NCI-H1436 (cell line): ENCODE measurements at places on chromosomes 7 and 10.

DNA sequence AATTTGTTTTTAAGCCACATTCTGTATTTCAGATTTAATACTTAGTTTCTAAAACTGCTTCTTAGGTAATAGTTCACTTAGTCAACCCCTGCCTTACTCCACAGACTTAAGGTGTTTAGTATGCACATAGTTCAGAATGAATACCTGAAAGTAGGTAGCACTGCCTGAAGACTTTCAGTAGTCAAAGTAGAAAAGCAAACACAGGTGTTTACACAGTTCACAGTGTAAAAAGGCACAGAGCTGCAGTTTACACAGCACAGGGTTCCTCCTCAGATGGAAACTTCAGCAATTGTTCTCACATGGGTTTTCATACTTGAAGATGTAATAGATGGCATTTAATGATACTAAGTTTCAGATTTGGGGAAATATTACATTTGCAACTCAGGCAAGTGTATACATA, 3.1 kb upstream of the PKD1L1 start:
- no peak for DNase-seq

DNA sequence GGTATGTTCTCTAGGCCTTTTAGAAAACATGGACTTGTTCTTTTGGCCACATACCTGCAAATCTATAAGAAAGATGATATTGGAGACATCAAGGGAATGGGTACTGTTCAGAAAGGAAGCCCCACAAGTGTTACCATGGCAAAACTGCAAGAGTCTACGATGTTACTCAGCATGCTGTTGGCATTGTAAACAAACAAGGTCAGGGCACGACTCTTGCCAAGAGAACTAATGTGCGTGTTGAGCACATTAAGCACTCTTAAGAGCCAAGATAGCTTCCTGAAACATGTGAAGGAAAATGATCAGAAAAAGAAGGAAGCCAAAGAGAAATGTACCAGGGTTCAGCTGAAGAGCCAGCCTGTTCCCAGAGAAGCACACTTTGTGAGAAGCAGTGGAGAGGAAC, 37.1 kb downstream of the SDK1 start:
- DNase-seq, result no peak

- peak; percentile 88 for DNase-seq
Measured at GRCh38 chr10:35822316-35822715, 180.2 kb upstream of the FZD8 start.

DNA sequence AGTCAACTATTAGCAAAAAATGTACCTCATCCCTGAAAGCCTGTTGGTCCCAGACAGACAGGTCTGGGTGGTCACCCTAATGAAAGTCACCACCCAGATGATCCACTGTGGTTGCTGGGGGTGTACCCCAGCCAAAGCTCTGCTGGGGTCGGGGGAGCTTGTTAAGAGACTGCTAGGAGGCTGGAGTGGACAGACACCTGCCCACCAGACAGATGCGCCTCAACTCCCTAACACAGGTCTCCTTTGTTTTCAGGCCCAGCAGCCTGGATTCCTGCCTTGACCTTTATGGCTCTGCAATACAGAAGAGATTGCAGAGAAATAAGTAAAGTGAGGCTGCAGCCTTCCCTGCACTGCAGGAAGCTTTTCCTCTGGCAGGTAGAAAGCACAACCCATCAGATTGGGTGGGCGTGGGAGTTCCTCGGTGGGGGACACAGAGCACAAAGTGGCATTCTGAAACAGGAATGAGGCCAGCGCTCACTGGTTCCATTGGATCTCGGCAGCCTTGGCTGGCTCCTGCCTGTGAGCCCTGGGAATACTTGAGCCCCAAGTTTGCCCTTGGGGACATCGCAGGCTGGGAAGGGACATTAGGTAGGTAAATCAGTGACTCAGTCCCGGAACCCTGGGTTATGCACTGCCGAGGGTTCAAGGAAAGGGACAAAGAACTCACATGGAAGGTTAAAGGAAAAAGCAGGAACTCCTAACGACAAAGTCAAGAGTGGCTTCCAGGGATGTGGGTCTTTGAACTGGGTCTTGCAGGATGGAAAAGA, 18.0 kb upstream of the ZNF488 start:
- DNase-seq, result no peak

DNA sequence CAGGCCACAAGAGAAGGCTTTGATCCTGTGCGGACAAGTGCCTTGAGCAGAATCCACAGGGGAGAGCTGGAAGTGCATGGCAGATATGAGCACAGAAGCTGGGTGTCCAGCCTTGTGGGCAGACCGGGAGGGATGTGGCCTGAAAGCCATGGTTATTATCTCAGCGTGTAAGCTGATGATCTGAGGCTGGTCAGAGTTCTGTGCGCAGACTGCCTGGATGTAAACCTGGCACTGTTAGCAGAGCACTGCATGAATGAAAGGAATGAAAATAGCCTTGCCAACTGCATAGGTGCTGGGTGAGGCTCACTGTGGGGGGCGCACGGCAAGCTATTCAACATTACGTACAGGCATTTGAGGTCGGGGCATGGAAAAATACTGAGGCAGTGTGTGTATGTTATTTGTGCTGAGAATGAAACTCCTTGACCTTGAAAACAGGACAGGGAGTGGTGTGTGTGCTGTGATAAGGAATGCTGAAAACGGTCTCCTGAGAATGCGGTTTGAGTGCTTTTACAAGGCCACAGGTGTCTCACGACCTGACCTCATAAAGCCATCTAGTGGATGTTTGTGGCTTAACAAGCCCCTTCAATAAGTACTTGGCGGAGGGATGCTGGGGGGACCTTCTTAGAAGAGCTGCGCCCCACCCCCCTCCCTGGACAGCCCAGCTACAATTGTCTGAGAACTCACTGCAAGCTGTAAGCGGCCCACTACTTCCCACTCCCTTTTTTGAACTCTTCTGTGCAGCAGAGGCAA, 18.7 kb downstream of the AKR1C1 start:
- no peak for DNase-seq

DNA sequence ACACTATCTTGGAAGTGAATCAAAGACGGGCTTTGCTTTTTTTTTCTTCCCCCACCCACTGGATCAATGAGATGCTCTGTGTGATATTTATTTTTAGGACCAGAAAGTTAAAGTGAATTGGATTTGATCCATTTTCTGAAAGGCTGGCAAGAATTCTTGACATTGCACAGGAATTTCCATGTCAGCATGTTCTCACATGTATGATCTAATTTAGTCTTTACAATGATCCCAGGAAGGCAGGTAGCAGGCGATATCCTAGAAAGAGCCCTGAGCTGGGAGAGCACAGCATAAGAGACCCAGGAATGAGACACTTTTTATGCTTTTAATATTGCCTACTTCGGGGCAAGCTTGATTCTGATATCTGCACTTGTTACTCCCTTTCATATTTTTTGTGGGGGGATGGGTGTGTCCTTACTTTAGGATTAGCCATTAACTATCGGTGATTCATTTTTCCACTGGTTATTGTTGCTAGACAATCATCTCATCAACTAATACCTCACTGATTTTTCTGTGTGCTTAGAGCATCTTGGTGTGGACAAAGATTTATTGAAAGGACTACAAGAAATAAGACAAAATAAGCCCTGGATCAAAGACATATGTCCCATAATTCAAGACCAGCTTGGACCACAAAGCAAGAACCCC, 58.1 kb downstream of the NRP1 start:
- no peak for DNase-seq

- DNase-seq, result no peak
Measured at GRCh38 chr10:53006663-53007526, 234.3 kb upstream of the MBL2 start.

GRCh38 chr7:127437837-127438236, 45.3 kb upstream of the ZNF800 start:
- no peak for DNase-seq

DNA sequence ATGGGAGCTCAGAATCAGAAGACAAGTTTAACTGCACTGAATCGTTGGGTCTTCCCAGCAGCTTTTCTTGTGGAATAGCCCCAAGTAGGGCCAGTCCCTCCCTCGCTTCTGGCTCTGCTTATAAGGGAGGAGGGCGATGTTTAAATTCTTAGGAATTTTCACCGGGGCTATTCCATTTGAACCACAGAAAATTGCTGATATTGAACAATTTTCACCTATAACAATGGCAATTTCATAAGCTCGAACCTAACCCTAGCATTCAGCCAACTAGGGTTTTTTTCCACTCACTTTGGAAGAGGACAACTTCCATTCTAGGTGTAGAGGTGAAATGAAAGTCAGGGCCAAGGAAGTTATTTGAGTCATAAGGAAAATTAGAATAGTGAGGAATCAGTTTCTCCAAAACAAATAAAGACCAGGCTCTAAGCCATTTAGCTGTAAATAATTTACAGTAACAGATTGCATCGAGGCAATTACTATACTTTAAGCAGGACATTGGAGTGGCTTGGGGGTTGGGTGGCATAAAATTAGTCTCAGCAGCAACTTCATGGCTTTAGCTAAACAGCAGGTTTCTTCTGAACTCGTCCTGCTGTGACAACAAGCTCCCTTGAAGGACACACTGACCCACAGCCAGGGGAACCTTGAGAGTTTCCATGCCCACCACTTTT, 1.5 kb upstream of the ATP6V0A4 start:
- no peak for DNase-seq

DNA sequence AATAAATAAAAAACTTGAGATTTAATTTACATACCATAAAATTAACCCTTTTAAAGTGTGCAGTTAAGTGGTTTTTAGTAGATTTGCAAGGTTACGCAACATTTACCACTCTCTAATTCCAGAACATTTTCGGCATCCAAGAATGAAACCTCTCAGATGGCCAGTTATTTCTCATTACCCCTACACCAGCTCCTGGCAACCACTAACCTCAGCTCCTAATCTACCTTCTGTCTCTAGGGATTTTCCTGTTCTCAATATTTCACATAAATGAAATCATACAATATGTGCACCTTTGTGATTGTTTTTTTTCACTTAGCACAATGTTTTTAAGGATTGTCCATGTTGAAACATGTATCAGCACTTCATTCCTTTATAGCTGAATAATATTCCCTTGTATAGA, 45.1 kb downstream of the INPP5F start:
- no peak for DNase-seq

- no peak for DNase-seq
Measured at GRCh38 chr10:51629934-51630639, 69.3 kb downstream of the CSTF2T start.

- no peak for DNase-seq
Measured at GRCh38 chr7:75847707-75848106, 31.1 kb upstream of the RHBDD2 start.

GRCh38 chr7:152504367-152504766, 68.6 kb upstream of the KMT2C start:
- DNase-seq, result no peak

DNA sequence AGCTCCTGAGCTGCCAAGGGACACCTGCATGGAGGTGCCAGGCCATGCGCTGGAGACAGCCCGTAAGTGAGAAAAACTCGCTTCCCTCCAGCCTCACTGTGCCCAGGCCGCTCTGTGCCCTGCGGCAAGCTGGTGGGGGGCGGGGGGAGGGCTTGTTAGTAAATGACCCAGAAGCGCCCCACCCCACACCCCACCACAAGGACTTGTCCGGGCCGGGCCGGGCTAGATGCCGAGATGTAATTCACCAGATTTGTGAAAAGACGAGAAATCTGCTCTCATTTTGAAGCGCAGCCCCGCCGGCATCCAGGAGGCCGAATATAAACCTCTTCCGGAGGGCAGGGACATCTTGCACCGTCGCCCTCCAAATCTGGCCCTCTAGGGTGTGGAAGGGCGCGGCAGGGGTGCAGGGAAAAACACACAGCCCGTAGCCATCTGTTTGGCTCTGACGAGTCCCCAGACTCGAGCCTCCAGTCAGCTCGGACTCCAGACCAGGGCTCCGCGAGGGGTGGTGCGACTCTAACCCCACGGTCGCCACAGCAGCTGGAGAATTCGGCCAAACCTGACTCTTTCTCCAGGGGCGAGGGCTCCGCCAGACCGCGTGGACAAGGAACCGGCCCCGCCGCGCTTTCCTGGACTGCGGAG, 14.8 kb downstream of the TLX1 start:
- DNase-seq, result no peak

- no peak for DNase-seq
Measured at GRCh38 chr7:92645114-92646061, 55.2 kb upstream of the FAM133B start.

- no peak for DNase-seq
Measured at GRCh38 chr10:97226398-97226797, 40.6 kb upstream of the SLIT1 start.
